Activated B cell treated with CpG ODN at 0.5 μM for 24 hours (primary cell): ENCODE measurements at places on chromosomes 16 and 17. TPM values are rescaled to one million over a fixed set of nuclear protein-coding genes. Genes with fewer than 3 reads are reported as not detected.

The EPOP gene
- 2.8 and 3.0 TPM in 2 replicates for total RNA-seq

The RABEP1 gene
- 63.5 and 67.5 TPM in 2 replicates for total RNA-seq

The RAB11FIP3 gene
- 32.2 and 35.4 TPM in 2 replicates for total RNA-seq

The MT1F gene
- 21.4 and 22.8 TPM in 2 replicates for total RNA-seq

The IRF8 gene
- 234 and 248 TPM in 2 replicates for total RNA-seq

The C16orf90 gene
- not detected in 2 replicates for total RNA-seq

The POLDIP2 gene
- 60.5 and 65.2 TPM in 2 replicates for total RNA-seq

The ZNF19 gene
- total RNA-seq = 10.5 TPM in 2 replicates

The CMTM2 gene
- not detected in 2 replicates for total RNA-seq

The HS3ST3B1 gene
- 3.1 and 3.3 TPM in 2 replicates for total RNA-seq

The FBXO47 gene
- not detected in 2 replicates for total RNA-seq

The MILR1 gene
- total RNA-seq = 13.5 and 13.9 TPM in 2 replicates

The SLC16A6 gene
- 10.2 and 11.0 TPM in 2 replicates for total RNA-seq

The KDM8 gene
- total RNA-seq = 13.4 and 17.9 TPM in 2 replicates

The MEOX1 gene
- not detected in 2 replicates for total RNA-seq

The GNG13 gene
- not detected in 2 replicates for total RNA-seq

The CDRT15L2 gene
- not detected in 2 replicates for total RNA-seq

The KRT33A gene
- not detected in 2 replicates for total RNA-seq

The PRCD gene
- 5.3 and 5.5 TPM in 2 replicates for total RNA-seq

The CDR2L gene
- total RNA-seq = not detected in 2 replicates

The TMEM204 gene
- 0.18 TPM in 1 of 2 replicates, not detected in the other for total RNA-seq

The TBC1D3E gene
- total RNA-seq = 1.3 and 1.6 TPM in 2 replicates

The C16orf92 gene
- not detected in 2 replicates for total RNA-seq

The TBC1D3I gene
- total RNA-seq = 1.5 and 4.4 TPM in 2 replicates

The KRT27 gene
- not detected in 2 replicates for total RNA-seq

The NEK8 gene
- 24.8 and 29.7 TPM in 2 replicates for total RNA-seq

The OR4D1 gene
- not detected in 2 replicates for total RNA-seq

The TBC1D3C gene
- total RNA-seq = 4.6 and 8.5 TPM in 2 replicates

The GAST gene
- not detected in 2 replicates for total RNA-seq

The MYL11 gene
- not detected in 2 replicates for total RNA-seq

The ARHGAP27 gene
- total RNA-seq = 64.5 and 75.7 TPM in 2 replicates

The C17orf100 gene
- total RNA-seq = 2.9 and 3.5 TPM in 2 replicates

The ZNF778 gene
- 7.2 and 11.4 TPM in 2 replicates for total RNA-seq

The RASD1 gene
- 0.86 and 1.0 TPM in 2 replicates for total RNA-seq

The TBKBP1 gene
- total RNA-seq = 3.6 and 4.1 TPM in 2 replicates

The SOX15 gene
- 0.24 and 0.64 TPM in 2 replicates for total RNA-seq
